ENCODE measurements at places on chromosomes 12 and 14.

DNA sequence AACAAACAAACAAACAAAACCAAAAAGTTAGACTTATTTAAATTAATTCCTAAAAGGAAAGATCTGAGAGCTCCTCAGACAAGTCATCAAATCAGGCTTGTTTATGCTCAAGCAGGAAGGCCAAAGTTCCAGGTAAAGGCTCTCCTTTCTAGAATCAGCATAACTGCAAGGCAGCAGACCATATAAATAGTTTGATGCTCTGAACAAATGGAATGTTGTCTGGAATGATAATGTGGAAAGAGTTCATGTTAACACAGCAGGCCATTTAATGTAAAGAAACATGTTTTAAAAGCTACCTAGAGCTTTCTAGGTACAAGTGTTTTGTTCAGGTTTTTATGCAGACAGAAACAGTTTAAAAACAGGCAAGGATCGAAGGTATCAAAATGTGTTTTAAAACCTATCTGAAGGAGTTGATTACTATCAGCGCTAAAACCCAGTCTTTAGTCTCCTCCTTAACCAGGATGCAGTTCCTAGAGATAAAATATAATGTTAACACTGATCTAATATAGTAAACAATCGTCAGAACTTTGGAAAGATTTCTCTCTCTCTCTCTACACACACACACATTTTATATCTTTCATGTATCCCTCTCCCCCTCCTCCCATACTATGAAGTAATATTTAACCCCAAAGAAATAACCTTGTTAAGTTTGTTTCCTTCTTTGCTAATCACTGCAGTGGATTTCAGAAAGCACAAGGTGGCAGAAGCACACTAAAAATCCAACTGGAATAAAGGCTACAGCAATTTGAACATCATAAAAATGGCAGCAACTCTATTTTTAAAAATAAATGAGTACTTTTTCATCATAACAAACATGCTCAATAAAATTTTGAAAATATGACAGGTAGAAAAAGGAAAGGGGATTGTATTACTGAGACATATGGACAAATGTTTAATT lies 135.5 kb downstream of the PAWR start:
- no peaks in the 10 kb centered on the region for H3K4me1 ChIP-seq
- H3K4me3 ChIP-seq = no peak overlapping the region
- DNase-seq = no peak
- no peak overlapping the region for H3K27ac ChIP-seq
- no peaks in the 10 kb centered on the region for H3K27me3 ChIP-seq

DNA sequence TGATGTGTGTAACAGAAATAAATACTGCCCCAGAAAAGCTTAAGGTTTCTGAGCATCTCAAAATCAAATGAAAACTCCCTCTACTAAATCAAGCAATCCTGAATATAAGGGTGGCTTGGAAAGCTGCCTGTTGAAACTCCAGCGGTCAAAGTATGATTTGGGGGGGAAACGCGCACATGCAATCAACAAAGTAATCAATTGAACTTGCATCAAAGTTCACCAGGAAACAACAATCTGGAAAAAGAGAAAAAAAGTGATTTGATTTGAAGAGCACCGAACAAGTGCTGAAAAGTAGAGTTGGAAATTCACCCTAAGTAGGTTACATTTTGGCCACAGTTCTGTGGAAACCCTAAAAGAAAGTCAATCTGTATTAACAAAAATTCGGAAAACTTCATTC lies 700 bp downstream of the CNIH1 start:
- peak overlapping the region; percentile 66 for H3K4me3 ChIP-seq
- peaks cover 5% of the 10 kb centered on the region for H3K36me3 ChIP-seq
- no peak for DNase-seq

DNA sequence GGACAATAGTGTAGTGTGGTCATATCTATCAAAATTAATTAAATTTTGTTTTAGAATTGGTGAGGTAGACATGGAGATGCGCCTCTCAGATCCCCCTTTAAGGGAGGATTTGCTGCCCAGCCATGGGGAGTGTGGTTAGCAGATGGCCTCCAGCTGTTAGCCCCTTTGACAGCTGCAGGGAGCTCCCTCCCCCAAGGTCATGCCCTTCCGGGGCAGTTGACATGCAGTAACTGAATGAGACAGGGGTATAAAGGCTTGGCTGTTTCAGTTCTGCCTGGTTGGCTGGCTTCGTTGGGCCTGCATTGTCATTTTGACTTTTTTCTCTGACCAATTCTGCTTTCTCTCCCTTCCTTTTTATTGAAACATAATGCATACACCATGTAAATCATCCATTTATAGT lies 291.5 kb upstream of the SRRM4 start:
- H3K4me1 ChIP-seq = no peaks in the 10 kb centered on the region
- H3K27me3 ChIP-seq = no peaks in the 10 kb centered on the region
- H3K27ac ChIP-seq = no peak overlapping the region
- H3K4me3 ChIP-seq = no peak overlapping the region
- H3K36me3 ChIP-seq = no peaks in the 10 kb centered on the region

GRCh38 chr12:28958553-28959195 lies 190.4 kb upstream of the FAR2 start:
- no peak overlapping the region for H3K4me3 ChIP-seq
- H3K4me1 ChIP-seq = no peaks in the 10 kb centered on the region
- no peak for DNase-seq
- peaks cover 5% of the 10 kb centered on the region for H3K27me3 ChIP-seq
- no peaks in the 10 kb centered on the region for H3K36me3 ChIP-seq

GRCh38 chr12:54891717-54892478 lies 37.6 kb downstream of the MUCL1 start:
- H3K27me3 ChIP-seq = no peaks in the 10 kb centered on the region
- H3K36me3 ChIP-seq = no peaks in the 10 kb centered on the region
- no peak for DNase-seq
- no peak overlapping the region for H3K4me3 ChIP-seq
- H3K4me1 ChIP-seq = no peaks in the 10 kb centered on the region

GRCh38 chr12:115960868-115961802 lies 316.4 kb downstream of the MED13L start:
- no peaks in the 10 kb centered on the region for H3K4me1 ChIP-seq
- H3K36me3 ChIP-seq = peaks cover 71% of the 10 kb centered on the region
- H3K27ac ChIP-seq = no peak overlapping the region
- no peak for DNase-seq
- no peaks in the 10 kb centered on the region for H3K27me3 ChIP-seq
- no peak overlapping the region for H3K4me3 ChIP-seq

- no peak overlapping the region for H3K27ac ChIP-seq
- no peaks in the 10 kb centered on the region for H3K4me1 ChIP-seq
- no peaks in the 10 kb centered on the region for H3K36me3 ChIP-seq
- DNase-seq = no peak
- H3K4me3 ChIP-seq = no peak overlapping the region
- no peaks in the 10 kb centered on the region for H3K27me3 ChIP-seq
Observed at GRCh38 chr12:85424581-85425348, 144.7 kb downstream of the ALX1 start.

GRCh38 chr12:632102-632696 lies 31.0 kb downstream of the NINJ2 start:
- no peak for DNase-seq
- no peaks in the 10 kb centered on the region for H3K27me3 ChIP-seq
- no peak overlapping the region for H3K27ac ChIP-seq
- H3K4me3 ChIP-seq = no peak overlapping the region
- peaks cover 37% of the 10 kb centered on the region for H3K4me1 ChIP-seq

GRCh38 chr12:86735851-86736250 lies 479.7 kb upstream of the MGAT4C start:
- H3K4me1 ChIP-seq = no peaks in the 10 kb centered on the region
- H3K36me3 ChIP-seq = no peaks in the 10 kb centered on the region
- no peak for DNase-seq
- no peak overlapping the region for H3K4me3 ChIP-seq
- no peaks in the 10 kb centered on the region for H3K27me3 ChIP-seq

- no peak for DNase-seq
- no peak overlapping the region for H3K27ac ChIP-seq
- H3K36me3 ChIP-seq = no peaks in the 10 kb centered on the region
- H3K27me3 ChIP-seq = no peaks in the 10 kb centered on the region
- H3K4me3 ChIP-seq = no peak overlapping the region
Observed at GRCh38 chr12:45660330-45660729, 69.2 kb upstream of the ARID2 start.

DNA sequence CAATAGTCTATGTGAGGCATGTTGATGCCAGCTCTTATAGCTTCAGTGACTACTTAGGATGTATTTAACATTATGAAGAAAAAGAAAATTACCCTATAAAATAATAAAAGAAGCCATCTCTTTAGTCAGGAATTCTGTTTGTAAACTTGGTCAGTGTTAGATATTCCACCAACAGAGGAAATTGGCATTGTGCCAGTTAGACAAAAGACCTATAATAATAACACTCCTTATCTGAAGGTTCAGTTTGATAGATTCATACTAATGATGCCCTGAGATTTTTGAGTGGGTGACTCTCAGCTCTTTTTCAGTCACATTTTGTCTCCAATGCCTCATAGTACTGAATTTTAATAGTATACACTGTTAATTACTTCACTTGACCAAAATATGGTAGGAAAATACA lies 6.6 kb downstream of the SYT10 start:
- DNase-seq = no peak
- H3K4me3 ChIP-seq = no peak overlapping the region
- H3K4me1 ChIP-seq = no peaks in the 10 kb centered on the region
- no peak overlapping the region for H3K27ac ChIP-seq
- H3K36me3 ChIP-seq = no peaks in the 10 kb centered on the region

- no peak for DNase-seq
- H3K4me3 ChIP-seq = no peak overlapping the region
- no peaks in the 10 kb centered on the region for H3K36me3 ChIP-seq
- peaks cover 7% of the 10 kb centered on the region for H3K27me3 ChIP-seq
Observed at GRCh38 chr12:65603438-65604351, 220.6 kb upstream of the HMGA2 start.

DNA sequence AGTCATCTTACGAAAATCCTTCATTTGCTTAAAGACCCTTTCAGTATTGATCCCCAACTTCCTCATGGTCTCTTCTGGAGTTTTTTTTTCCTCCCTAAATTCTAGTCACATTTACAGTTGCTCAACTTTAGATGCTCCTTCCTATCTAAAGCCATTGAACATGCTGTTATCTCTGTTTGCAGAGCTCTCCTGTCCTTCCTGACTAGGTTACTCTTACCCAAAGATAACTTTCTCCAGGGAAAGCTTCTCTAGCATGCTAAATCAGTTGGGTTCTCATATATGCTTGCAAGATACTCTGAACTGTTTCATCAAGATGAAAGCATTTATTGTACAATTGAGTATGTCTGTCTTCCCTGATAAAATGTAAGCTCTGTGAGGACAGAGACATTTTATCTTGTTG lies 1.8 kb upstream of the RAB21 start:
- H3K4me3 ChIP-seq = no peak overlapping the region
- DNase-seq = no peak
- peaks cover 9% of the 10 kb centered on the region for H3K27me3 ChIP-seq
- peaks cover 24% of the 10 kb centered on the region for H3K4me1 ChIP-seq

DNA sequence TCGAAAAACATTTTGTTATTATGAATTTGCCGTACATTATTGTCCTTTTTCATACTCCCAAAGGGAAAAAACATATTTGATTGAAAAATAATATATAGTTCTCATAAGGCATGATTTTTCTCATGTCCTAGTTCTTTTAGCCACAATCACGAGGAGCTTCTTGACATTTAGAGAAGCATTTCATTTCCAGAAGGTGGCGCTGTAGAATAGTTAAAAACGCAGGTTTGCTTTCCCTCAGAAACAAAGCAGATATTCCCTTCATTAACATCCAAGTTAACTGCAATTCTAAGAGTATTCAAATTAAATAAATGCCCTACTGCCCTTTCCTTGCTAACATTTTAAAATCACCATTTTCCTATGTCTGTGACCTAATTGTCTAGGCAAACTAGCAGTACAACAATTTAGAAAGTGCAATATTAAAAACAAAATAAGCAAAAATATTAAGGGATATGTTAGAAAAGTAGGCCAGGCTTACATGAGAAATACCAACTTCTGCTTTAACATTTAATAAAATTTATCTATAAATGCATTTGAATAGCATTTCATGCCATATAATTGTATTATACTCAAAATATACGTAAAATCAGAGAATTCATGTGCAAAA lies 10.9 kb upstream of the PIK3C2G start:
- H3K4me3 ChIP-seq = no peak overlapping the region
- H3K27me3 ChIP-seq = no peaks in the 10 kb centered on the region
- no peaks in the 10 kb centered on the region for H3K4me1 ChIP-seq
- peak; percentile 2 for DNase-seq
- H3K27ac ChIP-seq = no peak overlapping the region
- no peaks in the 10 kb centered on the region for H3K36me3 ChIP-seq

DNA sequence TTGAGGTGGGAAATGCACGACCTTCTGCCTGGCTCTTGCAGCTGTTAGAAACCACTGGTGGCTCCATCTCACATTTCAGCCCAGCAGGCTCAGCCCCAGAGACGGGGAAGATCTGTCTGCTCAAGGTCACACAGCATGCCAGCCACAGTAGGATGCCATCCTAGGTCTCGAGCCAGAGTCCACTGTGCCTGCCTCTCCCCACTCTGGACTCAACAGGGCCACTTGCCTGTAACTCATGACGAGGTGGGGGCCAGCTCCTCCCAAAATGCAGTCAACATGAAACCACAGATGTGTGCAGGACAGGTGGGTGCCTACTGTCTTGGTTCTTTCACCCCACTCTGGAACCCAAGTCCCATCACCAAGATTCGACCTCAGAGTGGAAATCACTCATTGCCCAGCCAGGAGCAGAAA lies 23.2 kb downstream of the BCL11B start:
- no peaks in the 10 kb centered on the region for H3K27me3 ChIP-seq
- H3K4me3 ChIP-seq = peak overlapping the region; percentile 9
- peak overlapping the region; percentile 95 for H3K27ac ChIP-seq
- peaks cover 93% of the 10 kb centered on the region for H3K4me1 ChIP-seq
- H3K36me3 ChIP-seq = peaks cover 76% of the 10 kb centered on the region

GRCh38 chr12:41325336-41325735 lies 137.2 kb downstream of the PDZRN4 start:
- no peaks in the 10 kb centered on the region for H3K4me1 ChIP-seq
- no peak overlapping the region for H3K4me3 ChIP-seq
- no peaks in the 10 kb centered on the region for H3K27me3 ChIP-seq
- H3K27ac ChIP-seq = no peak overlapping the region
- DNase-seq = no peak

GRCh38 chr12:32761716-32762115 lies 6.0 kb upstream of the YARS2 start:
- H3K27me3 ChIP-seq = no peaks in the 10 kb centered on the region
- no peak overlapping the region for H3K27ac ChIP-seq
- no peaks in the 10 kb centered on the region for H3K4me1 ChIP-seq
- no peak overlapping the region for H3K4me3 ChIP-seq
- DNase-seq = no peak

- H3K27ac ChIP-seq = no peak overlapping the region
- H3K36me3 ChIP-seq = no peaks in the 10 kb centered on the region
- H3K27me3 ChIP-seq = peaks cover 2% of the 10 kb centered on the region
- no peak for DNase-seq
Observed at GRCh38 chr14:103072595-103073366, 11.2 kb upstream of the LBHD2 start.

DNA sequence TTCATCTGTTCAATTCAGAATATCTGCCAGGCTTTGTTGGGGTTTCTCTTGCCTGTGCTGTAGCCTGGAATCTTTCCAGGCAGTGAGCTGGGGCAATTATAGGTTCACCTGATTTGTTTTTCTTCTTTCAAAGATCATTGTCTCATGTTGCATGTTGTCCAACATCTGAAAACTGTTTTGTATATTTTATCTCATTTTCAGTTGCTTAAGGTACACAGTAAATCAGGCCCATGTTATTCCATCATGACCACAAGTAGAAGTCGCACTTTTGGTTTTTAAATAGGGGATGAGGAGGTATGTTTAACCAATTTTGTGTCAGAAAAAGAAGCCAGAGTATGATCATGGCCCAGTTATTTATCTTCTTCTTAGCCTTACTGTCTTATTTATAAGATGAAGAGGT lies 24.9 kb upstream of the FUT8 start:
- H3K4me1 ChIP-seq = no peaks in the 10 kb centered on the region
- H3K36me3 ChIP-seq = no peaks in the 10 kb centered on the region
- no peak overlapping the region for H3K27ac ChIP-seq
- H3K27me3 ChIP-seq = no peaks in the 10 kb centered on the region
